ENCODE measurements at places on chromosomes 4 and X.
A peak's percentile ranks its signal among the peaks of the same experiment; 100 is the strongest.

DNA sequence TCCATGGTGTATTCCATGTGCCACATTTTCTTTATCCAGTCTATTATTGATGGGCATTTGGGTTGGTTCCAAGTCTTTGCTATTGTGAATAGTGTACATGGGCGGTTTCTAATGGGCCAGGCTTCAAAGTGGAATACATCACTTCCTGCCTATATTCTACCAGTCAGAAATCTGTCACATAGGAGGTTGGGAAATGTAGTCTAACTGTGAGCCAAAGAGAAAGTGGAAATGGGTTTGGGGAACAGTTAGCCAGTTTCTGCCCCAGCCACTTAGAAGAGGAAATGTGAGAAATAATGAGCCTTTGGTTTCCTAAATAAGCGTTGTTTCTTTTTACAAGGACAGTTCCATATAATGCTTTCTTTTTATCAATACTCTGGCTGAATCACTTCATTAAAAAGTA is 85.1 kb upstream of the AP1S2 start:
- DNase-seq: no peak

DNA sequence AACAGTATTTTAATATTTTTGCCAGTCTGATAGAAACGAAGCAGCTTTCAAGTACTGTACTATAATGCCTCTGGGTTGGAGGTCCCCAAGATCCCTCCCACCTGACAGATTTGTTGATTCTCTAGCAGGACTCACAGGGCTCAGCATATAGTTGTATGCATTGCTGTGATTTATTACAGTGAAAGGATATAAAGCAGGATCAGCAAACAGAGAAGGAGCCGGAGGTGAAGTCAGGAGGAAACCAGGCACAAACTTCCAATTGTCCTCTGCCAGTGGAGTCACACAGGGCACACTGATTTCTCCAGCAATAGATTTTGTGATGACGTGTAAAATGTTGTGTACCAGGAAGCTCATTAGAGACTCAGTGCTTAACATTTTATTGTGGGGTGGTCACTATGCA is 19.0 kb downstream of the USP53 start:
- DNase-seq: no peak

GRCh38 chrX:38803243-38803587 is 2.0 kb downstream of the MID1IP1 start:
- DNase-seq: no peak

- no peak for DNase-seq
Observed at GRCh38 chr4:144910723-144911122, 187.3 kb downstream of the ANAPC10 start.

DNA sequence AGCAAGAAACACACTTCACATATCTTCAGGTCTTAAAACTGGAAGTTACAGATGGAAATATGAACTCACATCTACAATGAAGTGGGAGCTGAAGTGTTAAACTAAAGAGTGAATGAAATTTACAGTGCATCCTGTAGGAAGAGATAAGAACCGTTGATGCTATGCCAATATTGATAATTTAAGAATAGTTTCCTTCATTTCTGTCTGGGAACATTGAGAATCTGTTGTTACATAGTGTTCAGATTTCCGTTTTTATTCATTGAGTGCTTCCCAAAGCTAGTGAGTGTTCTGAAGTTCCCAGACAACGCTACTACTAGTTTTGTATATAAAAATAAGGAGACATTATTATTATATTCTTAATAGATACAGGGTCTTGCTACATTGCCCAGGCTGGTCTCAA is 52.3 kb downstream of the UBE2K start:
- no peak for DNase-seq

DNA sequence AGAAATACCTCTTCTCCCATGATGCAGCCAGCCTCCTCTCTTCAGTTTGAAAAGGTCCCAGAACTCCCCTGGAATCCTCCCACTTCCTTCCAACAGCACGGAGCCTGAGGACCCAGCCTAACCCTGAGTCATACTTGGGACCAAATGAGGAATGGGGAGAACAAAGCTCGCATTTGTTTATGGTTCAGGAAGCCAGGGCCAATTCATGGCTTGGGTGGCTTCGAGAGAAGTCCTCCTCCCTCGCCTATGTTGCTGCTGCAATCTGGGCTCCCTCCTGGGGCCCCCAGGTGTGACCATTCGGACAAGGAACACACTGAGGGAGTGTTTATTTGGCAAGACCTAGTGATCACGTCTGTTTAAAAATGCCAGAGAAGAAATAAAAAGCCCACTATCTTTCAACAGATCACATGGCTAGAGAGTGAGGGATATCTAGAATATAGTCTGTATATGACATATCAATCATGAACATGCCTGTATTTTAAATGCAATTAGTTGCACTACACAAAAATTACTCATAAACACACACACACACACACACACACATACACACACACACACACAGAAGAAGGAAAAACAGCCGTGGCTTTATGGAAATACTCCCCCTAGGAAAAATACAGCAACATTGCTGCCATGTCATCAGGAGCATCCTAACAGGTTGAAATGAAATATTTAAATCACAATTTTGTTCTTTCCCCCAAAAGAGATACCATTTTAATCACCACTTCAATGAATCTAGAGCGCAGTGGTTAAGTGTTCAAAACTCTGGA is 155.7 kb upstream of the MAP3K15 start:
- DNase-seq: peak; percentile 9

DNA sequence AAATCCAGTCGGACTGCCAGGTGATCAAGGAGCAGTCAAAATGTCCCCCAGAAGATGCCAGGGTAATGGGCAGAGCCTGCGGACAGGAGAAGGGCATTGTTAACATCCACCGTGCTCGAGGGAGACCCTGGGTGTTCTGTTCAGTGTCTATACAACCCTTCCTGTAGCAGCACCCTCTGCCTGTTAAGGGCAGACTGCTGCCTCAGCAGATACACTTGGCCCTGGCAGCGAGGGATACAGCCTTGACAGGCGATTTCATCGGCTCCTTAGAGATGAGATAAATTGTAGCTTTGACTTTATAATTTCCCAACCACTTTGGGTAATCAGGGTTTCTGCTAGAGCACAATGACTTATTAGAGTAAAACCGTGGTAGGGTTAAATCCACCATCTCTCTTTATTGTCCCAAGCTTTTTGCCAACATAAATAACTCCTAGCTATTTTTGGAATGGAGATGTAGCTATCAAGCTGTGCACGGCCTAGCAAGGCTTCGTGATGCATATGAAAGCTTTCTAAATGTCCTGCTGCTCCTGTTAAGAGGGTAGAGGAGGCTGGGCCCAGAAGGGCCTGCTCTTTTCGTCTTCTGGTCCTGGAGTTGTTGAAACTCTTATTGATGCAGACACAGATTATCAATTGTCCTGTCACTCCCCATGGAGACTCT is 195.9 kb downstream of the CPEB2 start:
- no peak for DNase-seq

- no peak for DNase-seq
Observed at GRCh38 chrX:43633757-43634156, 22.3 kb upstream of the MAOA start.

DNA sequence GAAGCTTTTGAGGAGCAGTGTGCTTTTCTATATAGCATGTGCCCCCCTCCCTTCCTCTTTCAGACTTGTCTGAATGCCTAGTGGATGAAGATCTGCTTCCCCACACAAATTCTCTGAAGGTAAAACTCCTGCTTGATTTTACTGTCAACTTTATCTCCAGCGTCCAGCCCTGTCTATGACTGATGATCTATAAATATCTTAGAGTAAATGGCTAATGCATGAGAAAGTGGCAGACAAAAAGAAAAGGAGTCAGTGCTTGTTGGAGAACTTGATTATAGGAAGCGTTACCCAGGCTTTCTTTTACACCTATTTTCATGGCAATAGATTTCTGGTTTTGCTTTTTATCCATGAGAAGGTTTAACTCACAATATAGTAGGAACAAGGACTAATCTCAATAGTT is 168.3 kb upstream of the HS3ST1 start:
- no peak for DNase-seq

DNA sequence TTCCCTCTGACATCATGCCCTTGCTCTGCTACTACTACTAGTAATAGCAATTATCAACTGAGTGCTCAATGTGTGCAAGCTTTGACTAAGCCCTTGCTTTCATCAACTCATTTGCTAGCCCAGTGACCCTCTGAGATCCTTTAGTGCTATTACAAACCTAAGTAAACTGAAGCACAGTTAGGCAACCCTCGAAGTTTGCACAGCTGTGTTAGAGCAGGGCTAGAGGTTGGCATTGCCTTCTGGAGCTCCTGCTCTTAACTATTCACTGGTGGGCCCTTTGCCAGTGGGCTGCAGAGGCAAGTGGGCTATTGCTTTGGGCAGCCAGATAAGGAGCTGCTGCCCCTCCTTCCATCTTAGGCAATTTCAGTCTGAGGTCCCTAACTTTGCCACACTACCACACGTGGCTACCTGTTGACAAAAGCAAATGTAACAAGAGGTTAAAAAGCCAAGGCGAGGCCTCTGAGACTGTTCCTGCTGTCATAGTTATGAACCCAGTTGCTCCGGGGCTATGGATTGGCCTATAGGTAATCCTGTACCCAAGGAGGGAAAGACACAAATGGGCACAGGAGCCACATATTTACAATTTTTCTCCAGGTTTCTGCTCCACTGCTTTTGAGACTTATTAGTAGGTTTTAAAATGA is 41.5 kb upstream of the ANKRD50 start:
- no peak for DNase-seq

GRCh38 chr4:184216515-184216914 is 1.2 kb downstream of the ENPP6 start:
- DNase-seq: no peak

Data from HEK293T (cell line).